ENCODE measurements at places on chromosomes 2 and 18.
A peak's percentile ranks its signal among the peaks of the same experiment; 100 is the strongest.

DNA sequence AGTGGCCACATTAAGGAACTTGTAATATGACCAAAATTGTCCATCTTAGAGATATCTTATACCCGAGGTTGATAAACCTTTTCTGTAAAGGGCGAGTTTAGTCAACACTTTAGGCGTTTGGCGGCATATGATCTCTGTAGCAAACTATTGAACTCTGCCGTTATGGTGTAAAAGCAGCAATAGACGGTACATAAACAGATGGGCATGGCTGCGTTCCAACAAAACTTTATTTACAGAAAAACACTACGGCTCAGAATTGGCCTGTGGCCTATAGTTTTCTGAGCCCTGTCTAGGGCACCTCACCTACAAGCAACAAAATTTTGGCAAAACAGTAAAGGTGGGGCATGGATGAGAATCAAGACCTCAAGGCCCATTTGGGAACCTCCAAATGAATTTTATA, 121.9 kb upstream of the HAAO start:
- no peak for DNase-seq

DNA sequence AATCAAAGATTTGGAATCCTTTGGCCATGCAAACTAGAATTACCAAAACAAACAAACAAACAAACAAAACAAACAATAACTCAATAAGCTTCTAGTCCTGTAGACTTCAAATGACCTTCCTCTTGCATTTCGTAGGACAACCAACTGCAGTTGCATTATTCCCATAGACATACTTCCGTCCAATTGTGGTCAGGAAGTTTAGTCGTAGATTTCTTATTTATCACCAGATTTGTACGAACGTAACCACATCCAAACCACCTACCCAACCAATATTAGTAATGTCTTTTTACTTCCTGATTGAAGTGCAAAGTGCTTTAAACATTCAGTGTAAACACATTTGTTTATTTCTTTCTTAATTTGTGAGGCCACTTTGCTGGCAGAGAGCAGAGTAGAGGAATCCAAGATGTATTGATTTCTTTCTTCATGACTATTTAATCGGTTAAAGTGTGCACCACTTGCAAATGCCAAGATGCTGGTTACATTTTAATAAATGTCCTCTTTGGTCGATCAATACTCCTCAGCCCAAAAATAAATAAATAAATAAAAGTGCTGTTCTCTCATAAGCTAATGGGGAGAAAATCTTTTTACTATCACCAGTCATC, 1745.6 kb upstream of the CELF4 start:
- no peak for DNase-seq

- DNase-seq = no peak
These were observed 98.6 kb downstream of the CDH2 start for GRCh38 chr18:28078298-28078697.

GRCh38 chr2:108978709-108979111, 10.3 kb downstream of the EDAR start:
- no peak for DNase-seq

GRCh38 chr2:31082002-31082401, 56.2 kb downstream of the GALNT14 start:
- DNase-seq = no peak

- DNase-seq = no peak
These were observed 4.3 kb downstream of the REL start for GRCh38 chr2:60885683-60886082.

GRCh38 chr2:212021947-212022346, 516.7 kb downstream of the ERBB4 start:
- DNase-seq = no peak

DNA sequence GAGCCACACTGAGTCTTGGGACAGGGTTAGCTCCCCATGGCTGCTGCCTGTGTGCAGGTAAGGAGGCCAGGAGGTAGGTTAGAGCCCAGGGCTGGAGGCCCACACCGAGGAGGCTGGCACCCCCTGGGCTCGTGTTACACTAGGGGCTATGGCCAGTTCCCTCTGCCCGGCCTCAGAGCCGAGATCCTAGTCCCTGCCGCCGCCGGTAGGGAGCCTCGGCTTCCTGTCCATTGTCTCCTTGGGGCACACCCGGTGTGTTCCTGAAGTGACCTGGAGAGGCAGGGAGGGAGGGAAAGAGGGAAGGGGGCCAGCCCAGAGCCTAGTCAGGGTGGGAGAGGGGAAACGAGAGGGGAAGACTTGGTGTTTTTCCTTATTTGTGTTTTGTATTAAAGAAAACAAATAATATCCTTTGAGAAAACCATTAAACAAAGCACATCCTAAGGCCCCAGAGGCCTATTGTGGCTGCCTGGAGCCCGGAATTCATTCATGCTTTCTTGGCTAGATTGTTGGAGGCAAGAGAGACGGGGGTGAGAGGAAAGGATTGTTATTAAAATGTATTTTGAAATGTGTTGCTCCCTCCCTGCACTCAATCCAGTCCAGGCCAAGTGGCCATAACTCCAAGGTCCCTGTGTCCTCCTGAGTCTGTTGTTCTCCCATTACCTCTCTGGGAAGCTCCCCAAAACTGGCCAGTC, 170.7 kb downstream of the CTIF start:
- DNase-seq = no peak

- no peak for DNase-seq
These were observed 441.6 kb downstream of the ERBB4 start for GRCh38 chr2:212097001-212097400.

GRCh38 chr2:151363709-151364108, 6.3 kb downstream of the TNFAIP6 start:
- DNase-seq = no peak

DNA sequence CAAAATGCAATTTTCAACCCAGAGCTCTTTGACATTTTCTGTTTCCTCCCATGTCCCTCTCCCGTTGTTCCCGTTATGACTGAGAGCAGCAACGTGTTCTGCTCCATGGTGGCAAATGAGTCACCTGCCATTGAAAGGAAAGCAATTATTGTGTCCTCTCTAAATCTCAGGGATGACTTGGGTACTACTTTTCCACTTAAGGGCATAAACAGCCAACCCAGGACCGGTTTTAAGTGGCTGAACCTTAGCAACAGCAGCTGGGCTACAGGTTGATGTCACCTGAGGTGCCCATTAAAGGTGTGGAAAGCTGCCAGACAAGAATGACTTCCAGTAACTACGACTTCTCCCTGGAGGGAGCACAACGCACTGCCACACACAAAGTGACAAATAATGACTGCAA, 236.8 kb downstream of the NCKAP5 start:
- DNase-seq = peak; percentile 61

DNA sequence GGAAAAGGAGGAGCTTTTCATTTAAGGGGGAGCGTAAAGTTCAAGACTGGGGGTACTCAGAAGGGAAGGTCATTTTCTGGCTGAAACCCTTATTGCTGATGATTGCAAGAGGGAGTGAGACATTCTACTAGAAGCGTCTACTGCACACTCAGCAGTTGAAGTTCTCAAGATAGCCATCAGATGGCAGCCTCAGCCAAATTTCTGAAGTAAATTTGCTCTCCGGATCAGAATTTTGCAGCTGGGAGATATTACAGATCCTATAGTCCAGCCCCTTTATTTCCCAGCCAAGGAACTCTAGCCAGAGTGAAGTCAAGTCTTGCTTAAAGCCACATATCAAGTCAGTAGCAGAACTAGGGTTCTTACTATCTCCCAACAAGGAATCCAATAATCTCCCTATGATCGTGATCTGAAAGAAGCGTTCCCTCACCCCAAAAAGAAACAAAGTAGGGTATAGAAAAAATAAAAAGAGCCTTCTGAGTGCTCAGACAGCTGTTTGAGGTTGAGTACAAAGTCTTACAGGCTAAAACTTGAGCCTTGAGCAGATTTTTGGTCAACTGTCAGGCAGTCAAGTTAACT, 24.0 kb downstream of the RAX start:
- peak; percentile 71 for DNase-seq

DNA sequence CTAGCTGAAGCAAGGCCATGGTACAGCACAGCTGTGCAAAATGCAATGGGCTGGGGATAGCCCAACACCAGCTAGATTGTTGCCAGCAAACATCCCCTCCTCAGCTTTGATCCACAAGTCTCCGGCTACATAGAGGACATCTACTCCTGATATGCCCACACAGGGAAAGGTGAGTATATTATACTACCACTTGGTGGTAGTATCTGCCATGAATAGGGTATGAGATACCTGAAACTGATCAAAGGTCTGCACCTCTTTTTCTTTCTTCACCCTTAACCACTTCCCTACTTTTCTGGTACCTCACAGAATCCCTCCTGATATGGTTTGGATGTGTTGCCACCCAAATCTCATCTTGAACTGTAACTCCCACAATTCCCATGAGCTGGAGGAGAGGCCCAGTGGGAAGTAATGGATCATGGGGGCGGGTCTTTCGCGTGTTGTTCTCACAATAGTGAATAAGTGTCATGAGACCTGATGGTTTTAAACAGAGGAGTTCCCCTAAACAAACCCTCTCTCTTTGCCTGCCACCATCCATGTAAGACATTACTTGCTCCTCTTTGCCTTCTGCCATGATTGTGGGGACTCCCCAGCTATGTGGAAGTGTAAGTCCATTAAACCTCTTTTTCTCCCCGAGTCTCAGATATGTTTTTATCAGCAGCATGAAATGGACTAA, 279.6 kb downstream of the TXNL1 start:
- no peak for DNase-seq

DNA sequence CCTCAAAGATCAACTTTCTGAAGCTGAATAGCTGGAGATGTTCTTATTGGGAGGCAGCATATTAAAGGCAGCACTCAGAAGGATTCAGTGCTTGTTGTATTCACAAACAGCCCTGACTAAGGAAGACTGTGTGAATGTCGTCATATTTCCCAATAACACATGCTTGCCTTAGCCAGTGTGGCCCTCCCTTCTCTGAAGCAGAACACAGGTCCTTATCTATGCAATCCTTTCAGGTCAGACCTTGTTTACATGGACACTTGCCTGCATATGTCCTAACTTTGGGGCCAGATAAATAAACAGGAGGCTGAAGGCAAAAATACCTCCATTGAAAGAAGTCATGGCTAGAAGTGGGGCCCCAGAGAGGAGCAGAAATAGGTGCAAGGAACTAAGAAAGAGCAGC, 97.2 kb downstream of the SLC4A3 start:
- no peak for DNase-seq

DNA sequence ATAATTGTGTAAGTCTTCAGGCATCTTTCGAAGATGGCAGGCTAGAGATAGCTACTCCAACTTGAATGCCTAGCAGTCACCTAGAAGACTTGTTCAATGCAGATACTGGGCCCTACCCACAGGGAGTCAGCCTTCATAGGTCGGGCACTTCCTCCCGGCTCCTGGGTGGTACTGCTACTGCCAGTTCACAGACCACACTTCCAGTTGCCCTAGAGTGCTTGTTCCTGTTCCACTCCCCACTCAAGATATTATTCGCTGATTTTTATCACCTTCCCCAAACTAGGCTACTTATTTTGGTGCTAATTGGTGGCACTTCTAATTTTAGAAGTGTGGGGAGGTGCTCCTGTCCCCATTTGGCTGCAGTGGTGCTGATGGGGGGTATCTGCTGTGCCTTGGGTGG, 34.2 kb downstream of the INPP4A start:
- no peak for DNase-seq

DNA sequence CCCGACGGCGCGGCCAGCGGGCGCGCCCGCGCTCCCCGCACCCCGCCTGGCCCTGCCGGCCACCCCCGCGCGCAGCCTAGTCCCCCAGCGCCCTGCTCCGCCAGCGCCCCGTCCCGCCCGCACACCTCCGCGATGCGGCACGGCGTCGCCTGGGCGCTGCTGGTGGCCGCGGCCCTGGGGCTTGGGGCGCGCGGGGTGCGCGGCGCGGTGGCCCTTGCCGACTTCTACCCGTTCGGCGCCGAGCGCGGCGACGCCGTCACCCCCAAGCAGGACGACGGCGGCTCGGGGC, 232 bp downstream of the SNED1 start:
- DNase-seq = no peak

DNA sequence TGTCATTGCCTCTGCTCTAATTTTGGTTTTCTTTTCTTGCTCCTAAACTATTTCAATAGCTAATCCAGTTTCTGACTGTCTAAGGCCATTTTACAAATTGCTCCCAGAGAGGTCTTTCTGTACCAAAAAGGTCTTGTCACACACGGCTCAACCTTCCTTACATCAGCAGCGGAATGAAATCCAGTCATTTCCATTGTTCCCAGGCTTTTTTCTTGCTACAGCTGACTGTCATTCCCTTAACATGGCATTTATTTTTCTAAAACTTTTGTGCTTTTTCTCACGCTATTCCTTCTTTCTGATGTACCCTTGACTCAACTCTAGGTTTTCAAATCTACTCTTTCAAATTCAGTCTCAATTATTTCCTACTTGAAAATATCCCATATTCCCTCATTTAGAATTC, 24.3 kb downstream of the FAM171B start:
- DNase-seq = no peak

DNA sequence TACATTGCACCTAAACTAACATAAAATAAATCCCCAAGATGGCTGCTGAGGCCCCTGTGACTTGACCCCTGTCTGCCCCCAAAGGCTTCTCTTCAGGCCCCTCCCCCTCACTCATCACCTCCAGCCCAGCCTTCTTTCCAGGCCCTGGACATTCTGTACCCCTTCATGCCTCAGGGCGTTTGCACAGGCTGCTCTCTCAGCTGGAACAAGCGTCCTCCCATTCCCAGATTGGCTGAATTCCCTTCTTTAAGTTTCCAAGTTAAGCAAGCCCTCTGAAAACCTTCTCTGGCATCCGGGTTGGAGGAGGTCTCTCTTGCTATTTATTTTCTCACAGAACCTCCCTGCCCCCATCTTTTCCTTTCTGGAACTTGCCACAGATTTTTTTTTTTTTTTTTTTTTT, 165.2 kb upstream of the BCL2L11 start:
- DNase-seq = no peak

- no peak for DNase-seq
These were observed 71.0 kb downstream of the EVA1A start for GRCh38 chr2:75489721-75490120.

DNA sequence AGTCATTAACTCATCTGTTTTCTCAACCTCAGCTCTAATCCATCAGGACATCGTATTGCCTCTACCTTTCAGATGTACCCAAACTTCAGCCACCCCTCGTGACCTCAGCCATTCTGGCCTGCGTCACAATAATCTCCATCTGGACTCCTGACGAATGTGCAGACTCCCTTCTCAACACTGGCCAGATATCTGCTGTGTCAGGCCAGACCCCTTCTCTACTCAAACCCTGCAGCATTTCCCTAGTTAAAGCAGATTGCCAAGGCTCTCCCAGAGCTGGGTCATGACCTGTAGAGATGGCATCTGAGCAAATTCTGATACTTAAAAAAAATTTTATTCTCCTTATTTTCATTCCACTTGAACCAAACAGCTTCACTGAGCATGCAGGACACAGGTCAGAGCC, 69.5 kb upstream of the TMEM18 start:
- DNase-seq = no peak

DNA sequence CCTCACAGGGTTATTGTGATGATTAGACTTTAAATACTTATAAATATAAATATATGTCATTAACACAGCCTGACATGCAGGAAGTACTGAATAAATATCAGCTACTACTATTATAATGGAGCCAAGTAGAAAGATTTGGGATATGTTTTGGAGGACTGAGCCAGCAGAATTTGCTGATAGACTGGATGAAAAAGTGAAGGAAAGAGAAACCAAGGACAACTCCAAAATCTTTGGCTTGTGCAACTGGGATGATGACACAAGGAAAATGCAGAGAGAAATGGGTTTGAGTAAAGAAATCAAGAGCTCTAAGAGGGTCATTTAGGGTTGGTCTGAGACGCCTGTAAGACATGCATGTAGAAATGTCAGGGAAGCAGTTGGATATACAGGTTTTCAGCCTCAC, 15.6 kb downstream of the ADD2 start:
- no peak for DNase-seq

GRCh38 chr18:56843241-56843640, 192.1 kb downstream of the WDR7 start:
- DNase-seq = no peak

- no peak for DNase-seq
These were observed 37.7 kb downstream of the CD28 start for GRCh38 chr2:203744091-203744490.

- DNase-seq = no peak
These were observed 136.9 kb upstream of the FBXO11 start for GRCh38 chr2:48043131-48043700.
